ENCODE measurements at places on chromosomes 1 and 21.

DNA sequence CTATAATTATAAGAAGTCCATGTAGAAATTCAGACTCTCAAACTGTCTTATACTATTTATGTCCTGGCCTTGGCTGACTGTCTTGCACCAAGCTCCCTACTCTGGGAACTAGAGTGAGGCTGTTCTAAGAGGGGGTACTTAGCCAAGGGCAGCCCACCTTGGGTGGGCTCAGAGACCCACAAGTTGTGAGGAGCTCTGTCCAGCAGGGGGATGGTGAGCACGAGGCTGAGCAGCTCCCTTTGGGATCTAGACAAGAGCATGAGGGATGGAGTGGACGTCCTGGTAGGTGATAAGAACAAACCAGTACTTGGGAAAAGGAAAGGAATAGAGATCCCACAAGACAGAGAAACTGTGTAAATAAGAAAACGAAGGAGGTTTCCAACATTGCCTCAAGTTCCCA lies 127.1 kb upstream of the SLC44A3 start:
- no peak for DNase-seq

GRCh38 chr1:110443451-110443850 lies 7.5 kb upstream of the PROK1 start:
- no peak for DNase-seq

DNA sequence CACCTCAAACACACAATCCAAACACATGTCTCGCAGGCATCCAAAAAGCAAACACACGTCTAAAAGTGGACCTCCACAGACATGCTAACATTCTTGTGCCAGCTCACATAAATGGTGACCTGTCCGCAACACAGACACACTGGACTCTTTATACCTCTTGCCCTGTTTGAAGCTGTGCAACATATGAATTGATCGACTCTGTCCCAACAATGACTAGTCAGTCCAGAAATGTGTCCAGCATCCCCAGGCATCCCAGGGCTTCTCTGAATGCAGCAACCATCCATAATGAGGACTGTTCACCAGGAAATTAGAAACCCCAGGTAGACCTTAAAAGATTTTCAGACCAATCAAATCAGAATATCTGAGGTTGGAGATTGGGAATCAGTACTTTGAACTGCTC lies 3.2 kb downstream of the DDR2 start:
- DNase-seq = no peak

DNA sequence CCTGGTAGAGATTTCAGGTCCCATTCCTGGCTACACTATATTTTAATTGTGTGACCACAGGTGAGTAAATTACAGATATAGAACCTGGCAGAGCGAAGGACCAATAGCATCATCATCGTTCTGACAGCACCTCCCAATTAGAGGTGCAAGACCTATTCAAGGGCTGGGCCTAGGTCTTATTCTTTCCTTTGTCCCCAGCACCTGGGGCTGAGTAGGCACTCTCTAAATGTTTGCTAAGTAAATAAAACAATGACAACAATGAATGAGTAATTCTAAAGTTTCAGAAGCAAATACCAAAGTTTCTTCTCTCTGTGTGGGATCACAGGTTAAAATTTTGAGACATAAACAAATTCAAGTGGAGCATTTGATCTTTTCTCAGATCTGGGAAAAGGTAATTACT lies 32.7 kb downstream of the BEND5 start:
- no peak for DNase-seq

- DNase-seq = no peak
Observed at GRCh38 chr21:39663742-39664492, 51.2 kb downstream of the B3GALT5 start.

- DNase-seq = no peak
Observed at GRCh38 chr1:13753636-13754402, 53.8 kb downstream of the PRDM2 start.

DNA sequence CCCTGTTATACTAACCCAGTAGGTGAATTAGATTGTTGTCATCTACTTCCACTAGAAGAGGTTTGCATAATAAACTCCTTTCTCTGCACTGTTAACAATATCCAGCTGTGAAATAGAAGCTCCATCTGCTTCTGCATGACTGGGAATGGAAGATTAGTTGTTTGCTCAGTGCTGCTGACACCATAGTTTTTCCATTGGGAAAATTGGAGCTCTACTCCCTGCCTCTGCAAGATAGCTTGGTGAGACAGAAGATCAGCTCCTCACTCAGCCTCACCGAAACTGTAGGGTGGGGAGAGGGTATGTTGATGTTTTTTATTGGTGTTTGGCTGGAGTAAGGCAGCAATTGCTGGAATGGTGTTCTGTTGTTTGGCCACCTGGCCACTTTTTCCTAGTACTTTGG lies 331.6 kb upstream of the ADAMTS5 start:
- DNase-seq = no peak

GRCh38 chr1:223678841-223679240 lies 13.3 kb upstream of the CAPN8 start:
- no peak for DNase-seq

DNA sequence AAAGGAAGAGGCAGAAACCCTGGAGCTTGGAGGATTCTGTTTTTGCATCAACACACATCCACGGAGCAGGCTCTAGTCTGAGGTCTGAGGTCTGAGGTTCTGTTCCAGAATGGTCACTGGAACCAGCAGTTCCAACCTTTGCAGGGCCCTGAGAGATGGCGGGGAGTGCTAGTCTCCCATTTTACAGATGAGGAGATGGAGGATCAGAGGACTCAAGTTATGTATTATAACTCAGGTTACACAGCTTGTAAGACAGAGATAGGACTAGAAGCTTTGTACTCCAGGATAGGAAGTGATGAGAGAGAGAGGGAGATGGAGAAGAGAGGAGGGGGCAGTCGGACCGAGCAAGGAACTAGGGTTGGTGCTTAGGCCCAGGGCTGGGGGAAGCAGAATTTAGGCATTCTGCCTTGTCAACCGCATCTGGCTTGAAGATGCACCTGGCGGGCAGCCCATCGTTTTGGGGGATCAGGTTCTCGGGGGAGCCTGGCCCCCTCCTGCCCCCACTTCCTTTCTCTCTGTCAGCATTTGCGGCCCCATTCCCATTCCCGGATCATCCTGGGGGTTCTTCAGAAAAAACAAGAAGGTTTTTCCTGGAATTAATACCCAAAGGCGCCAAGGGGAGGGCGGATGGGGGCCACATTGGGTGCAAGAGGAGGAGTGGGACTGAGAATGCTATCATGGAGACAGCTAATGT lies 5.6 kb downstream of the PEAR1 start:
- DNase-seq = no peak

DNA sequence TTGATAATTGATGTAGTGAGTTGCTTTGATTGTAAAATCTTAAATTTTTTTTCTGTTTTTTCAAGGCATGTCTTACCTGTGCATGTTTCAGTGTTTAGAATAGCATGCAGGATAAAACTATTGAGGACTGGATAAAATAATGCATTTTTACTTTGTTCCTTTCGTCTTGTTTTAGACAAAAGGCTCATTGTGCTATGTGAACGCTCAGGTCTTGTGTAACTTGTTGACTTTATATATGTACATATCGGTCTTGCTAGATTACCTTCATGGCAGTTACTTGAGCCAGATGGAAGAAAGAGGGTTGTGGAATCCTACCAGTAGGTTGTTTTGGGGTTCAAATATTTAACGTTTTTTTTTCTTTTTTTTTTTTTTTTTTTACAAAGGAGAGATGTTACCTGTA lies 7.0 kb downstream of the NFIA start:
- no peak for DNase-seq

All from stimulated activated naive CD4-positive, alpha-beta T cell (primary cell).